M059J (cell line): ENCODE measurements at places on chromosomes 13 and 19. TPM values are rescaled to one million over a fixed set of nuclear protein-coding genes. Genes with fewer than 3 reads are reported as not detected.

GRCh38 chr19:55146078-55146704 lies 2.8 kb downstream of the TNNT1 start:
- DNase-seq = peak; percentile 45

DNA sequence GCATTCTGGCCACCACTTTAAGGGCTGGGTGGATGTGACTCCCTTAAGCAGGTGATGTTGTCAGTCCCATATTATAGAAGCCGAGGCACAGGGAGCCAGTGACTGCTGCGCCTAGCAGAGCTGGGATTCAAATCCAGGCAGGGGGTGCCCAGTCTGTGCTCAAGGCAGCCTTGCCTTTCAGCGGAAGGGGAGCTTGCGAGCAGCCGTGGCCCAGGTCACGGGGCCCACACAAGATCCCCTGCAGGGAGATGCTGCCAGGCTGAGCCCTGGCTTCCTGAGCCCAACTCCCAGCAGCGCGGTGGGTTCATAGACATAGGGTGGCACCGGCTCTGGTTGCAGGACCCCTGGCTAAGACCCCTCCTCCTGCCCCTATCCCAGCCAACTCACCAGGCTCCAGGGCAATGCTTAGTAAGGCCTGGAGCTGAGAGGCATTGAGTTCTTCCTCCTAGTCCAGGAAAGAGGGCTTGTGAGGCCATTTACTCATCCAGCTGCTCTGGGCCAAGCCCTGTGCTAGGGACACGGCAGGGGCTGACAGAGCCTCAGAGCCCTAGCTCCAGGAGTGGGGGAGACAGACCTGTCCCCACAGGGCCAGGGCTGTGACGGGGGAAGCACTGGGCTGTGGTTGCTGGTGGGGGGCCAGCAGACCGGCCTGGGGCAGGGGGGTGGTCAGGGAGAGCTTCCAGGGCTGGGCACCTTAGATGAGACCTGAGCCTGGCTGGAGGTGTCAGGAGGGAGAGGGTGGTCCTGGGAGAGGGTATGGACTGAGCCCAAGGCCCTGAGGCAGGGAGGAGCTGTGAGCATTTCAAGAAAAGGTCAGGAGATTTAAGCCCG lies 9.6 kb downstream of the CAPN12 start:
- DNase-seq = peak; percentile 83

GRCh38 chr19:33472226-33472625 lies 49.4 kb downstream of the PEPD start:
- DNase-seq = no peak

GRCh38 chr19:23203841-23204344 lies 46.3 kb downstream of the ZNF724 start:
- DNase-seq = peak; percentile 4

DNA sequence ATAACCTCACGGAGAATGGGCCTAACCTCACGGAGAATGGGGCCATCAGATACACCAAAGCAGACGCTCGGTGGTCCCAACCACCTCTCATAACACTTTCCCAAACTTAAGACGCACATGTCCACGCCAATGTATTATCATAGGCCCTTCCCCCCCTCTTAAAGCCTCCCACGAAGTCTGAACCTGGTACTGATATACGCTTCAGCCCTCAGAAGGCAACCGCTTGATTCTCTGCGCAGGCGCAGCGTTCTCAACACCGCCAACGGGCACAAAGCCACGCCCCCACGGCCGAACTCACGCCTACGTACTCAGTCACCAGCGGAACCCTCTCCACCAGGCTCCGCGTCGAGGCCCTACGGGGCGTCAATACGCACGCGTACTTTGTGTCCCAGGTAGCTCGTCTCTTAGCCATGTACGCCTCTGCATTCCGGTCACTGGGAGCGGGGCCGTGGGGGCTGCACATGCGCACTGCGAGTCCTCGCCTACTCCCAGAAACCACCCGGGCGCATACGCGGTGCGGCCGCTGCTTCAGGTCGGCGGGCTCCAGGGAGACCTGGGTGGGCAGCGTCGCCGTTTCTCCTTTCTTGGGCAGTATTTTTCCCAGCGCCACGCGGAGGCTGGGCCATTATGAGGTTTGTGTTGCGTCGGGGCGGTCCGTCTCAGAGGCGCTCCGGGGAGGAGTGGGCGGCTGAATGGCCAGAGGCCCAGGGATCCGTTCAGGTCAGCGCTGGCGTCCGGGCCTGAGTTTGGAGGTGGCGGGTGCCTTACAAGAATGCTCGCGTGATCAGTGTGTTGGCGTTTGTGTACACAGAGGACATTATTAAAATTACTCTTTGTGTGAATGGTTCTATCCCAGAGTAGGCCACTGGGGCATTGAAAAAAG lies 25.3 kb downstream of the ZNF582 start:
- peak; percentile 83 for DNase-seq

GRCh38 chr19:42474743-42475142 lies 32.0 kb upstream of the CXCL17 start:
- no peak for DNase-seq

DNA sequence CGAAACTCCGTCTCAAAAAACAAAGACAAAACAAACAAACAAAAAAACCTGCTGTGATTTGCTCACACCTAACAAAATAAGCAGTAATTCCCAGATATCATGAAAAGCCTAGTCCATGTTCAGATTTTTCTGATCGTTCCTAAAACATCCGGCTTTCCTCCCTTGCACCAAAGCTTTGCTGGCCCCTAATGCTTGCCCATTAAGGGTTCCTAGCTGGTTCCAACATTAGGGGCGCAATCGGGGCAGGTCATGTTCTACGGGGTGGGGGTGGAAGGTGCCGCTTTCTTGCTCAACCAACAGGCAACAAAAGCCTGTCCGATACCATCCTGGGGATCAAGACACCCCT lies 25.5 kb upstream of the FXYD3 start:
- DNase-seq = no peak

DNA sequence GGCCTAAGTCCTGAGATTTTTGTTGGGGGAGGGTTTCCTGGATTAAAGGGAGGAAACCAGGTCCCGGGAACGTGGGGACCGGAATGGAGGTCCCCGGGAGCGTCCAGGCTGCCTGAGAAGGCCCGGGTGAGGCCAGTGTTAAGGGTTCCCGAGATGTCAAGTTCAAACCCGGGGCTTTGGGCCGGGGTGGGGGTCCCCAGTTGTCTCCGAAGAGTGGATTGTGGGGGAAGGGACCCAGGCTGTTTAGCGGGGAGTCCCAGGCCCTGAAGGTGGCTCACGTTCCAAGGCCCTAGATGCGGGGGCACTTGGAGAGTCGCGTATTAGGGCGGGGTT lies 262 bp downstream of the COX7A1 start:
- DNase-seq = no peak

KLK2 gene
- total RNA-seq = not detected in 2 replicates

DNA sequence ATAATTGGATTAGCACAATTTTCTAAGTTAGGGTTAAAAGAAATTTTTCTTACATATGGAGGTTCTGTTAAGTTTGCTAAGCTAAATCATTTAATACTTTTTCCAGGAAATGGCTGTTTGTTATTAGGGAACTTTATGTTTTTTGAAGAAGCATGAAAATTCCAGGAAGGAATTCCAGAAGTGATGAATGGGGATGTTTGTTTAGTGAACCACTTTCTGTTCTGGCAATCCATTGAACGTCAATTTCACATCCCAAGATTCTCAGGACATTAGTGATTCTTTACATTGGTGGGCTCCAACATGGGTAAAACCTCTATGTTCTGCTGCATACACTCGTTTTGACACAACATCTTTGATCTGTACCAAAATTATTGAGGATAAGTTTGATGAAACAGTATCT lies 534.4 kb downstream of the IRS2 start:
- DNase-seq = no peak

KASH5 gene
- total RNA-seq = not detected in 2 replicates

CRB3 gene
- total RNA-seq = 0.34 TPM in 1 of 2 replicates, not detected in the other

GRCh38 chr13:98541701-98542203 lies 35.2 kb downstream of the STK24 start:
- DNase-seq = no peak
